ENCODE measurements at places on chromosomes 5 and 9.

DNA sequence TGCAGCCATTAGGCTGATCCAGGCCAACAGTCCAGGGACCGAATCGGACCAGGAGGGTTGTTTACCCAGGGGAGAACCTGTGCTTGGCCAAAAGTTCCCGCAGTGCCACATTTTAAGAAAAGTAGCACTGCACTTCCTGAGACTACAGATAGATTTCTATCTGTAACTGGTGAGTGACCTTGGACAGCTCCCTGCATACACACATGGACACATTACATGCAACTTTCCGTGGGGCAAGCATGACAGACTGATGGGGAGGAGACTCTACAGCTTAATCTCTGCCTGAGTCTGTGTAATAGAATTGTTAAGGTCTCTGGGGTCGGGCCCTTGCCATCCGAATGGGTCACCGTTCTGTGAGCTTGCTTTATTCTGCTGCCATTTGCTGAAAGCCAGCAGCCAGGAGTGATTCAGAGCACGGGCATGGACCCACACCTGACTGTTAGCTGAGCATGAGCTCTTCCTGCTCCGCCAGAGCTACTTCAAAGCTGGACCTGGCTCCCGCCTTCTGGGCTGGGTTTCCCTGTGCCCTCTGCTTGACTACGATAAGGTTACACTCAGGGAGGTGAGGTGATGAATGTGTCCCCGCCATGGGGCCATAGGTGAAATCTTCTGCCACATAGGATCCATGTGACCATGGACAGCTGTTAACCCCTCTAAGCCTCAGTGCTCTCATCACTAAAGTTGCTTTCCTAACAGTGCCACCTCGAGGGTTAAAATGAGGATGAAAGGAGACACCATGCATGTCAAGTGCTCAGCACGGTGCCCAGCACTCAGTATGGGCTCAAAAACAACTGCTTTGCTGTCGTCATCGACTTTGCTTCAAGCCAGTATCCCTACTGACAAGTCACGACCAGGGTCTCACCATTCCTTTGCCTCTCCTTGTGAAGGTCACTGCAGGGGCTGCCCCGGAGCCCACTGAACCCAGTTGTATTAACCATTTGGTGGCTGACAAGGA lies 200.0 kb downstream of the MELK start:
- DNase-seq, result no peak

GRCh38 chr5:107337281-107337680 lies 333.5 kb downstream of the EFNA5 start:
- no peak for DNase-seq

- no peak for DNase-seq
Observed at GRCh38 chr9:69549310-69550202, 122.6 kb downstream of the APBA1 start.

GRCh38 chr5:36885149-36885548 lies 8.6 kb downstream of the NIPBL start:
- no peak for DNase-seq

- DNase-seq, result no peak
Observed at GRCh38 chr9:114373960-114374730, 13.6 kb downstream of the AKNA start.

- DNase-seq, result no peak
Observed at GRCh38 chr5:115626445-115626823, 598 bp upstream of the TMED7 start.

- no peak for DNase-seq
Observed at GRCh38 chr9:110464321-110464720, 115.2 kb downstream of the SVEP1 start.
